ENCODE measurements at places on chromosomes 1 and 21. TPM values are rescaled to one million over a fixed set of nuclear protein-coding genes. Genes with fewer than 3 reads are reported as not detected.

The C4BPB gene
- total RNA-seq, result not detected

The E2F2 gene
- total RNA-seq, result 0.36 TPM

The FAM72A gene
- total RNA-seq, result 2.2 TPM

The CENPF gene
- total RNA-seq, result 51.8 TPM

The ABCG1 gene
- 0.36 TPM for total RNA-seq

The RGS16 gene
- total RNA-seq, result 0.28 TPM

The HES3 gene
- total RNA-seq, result not detected

The RGSL1 gene
- not detected for total RNA-seq

The RAD54L gene
- total RNA-seq, result 4.8 TPM

The CYP4A11 gene
- total RNA-seq, result not detected

The TENT5C gene
- total RNA-seq, result 5.3 TPM

The GNG12 gene
- 132 TPM for total RNA-seq

The OTUD3 gene
- 2.9 TPM for total RNA-seq

The DPH2 gene
- total RNA-seq, result 21.0 TPM

The TNFRSF18 gene
- not detected for total RNA-seq

The DIO1 gene
- not detected for total RNA-seq

The AIRE gene
- not detected for total RNA-seq

The SPRR2B gene
- not detected for total RNA-seq

The KRTAP19-3 gene
- total RNA-seq, result not detected

The TRIM67 gene
- total RNA-seq, result not detected

The SERINC2 gene
- total RNA-seq, result 2.0 TPM

The CRYAA gene
- total RNA-seq, result not detected

The BRDT gene
- total RNA-seq, result not detected

The TTC24 gene
- total RNA-seq, result not detected

The TRIM17 gene
- not detected for total RNA-seq

The TMEM125 gene
- total RNA-seq, result under 0.01 TPM

The FCRL3 gene
- not detected for total RNA-seq

The CYP4Z1 gene
- not detected for total RNA-seq

The INAVA gene
- not detected for total RNA-seq

The DMBX1 gene
- not detected for total RNA-seq

The PADI3 gene
- not detected for total RNA-seq

The OR2M7 gene
- total RNA-seq, result not detected

The IL22RA1 gene
- total RNA-seq, result not detected

The DLGAP3 gene
- total RNA-seq, result not detected

The CALML6 gene
- not detected for total RNA-seq

The RIPPLY3 gene
- not detected for total RNA-seq

The FCRL6 gene
- total RNA-seq, result not detected

The TINAGL1 gene
- 0.56 TPM for total RNA-seq

The OR2T2 gene
- not detected for total RNA-seq

The CXADR gene
- 0.83 TPM for total RNA-seq

The DEPDC1 gene
- 14.7 TPM for total RNA-seq

The LYPLAL1 gene
- 4.8 TPM for total RNA-seq

The PADI1 gene
- total RNA-seq, result not detected

The THEM5 gene
- not detected for total RNA-seq

The ZRANB2 gene
- 23.7 TPM for total RNA-seq
